Muscle of back (tissue), 13 donors: ENCODE measurements at places on chromosomes 5 and 9.
A peak's percentile ranks its signal among the peaks of the same experiment; 100 is the strongest.

DNA sequence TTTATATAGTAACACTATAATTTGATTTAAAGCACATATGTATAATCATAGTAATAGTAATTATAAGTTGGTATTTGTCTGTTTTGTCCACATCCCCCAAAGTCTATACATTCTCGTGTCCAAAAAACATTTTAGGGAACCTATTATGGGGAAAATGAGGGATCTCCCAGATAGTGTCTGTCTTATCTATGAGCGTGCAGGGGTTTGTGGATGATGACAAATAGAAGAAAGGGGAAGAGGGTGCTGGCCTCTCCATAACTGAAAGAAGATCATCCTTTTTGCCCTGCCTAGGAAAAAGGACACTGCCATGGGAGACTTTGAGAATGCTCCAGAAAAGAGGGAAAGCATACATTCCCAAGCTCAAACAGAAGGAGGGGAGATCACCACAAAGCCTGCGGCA lies 45.3 kb downstream of the C5orf22 start:
- DNase-seq: no peak

DNA sequence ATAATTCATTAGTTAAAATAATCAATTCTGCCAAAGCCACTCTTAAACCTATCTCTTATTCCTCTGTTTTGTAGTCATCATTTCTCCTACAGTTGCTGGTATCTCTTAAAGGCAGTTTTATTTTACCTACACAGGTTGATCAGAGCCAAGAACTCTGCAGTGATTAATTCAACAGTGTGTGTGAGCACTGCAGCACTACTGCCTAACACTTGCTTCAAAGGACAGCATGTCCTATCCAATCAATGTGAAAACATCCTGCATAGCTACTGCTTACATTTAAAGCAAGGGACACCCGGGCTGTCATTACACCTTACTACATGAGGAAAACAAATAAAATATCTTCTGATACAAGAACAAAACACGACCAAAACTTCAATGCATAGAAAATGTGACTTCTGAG lies 45.1 kb upstream of the HK3 start:
- no peak for DNase-seq

- no peak for DNase-seq
These were observed 406.6 kb downstream of the MAT2B start for GRCh38 chr5:163912046-163912445.

- DNase-seq: peak; percentile 67
These were observed 68.9 kb downstream of the DAP start for GRCh38 chr5:10691826-10692785.

DNA sequence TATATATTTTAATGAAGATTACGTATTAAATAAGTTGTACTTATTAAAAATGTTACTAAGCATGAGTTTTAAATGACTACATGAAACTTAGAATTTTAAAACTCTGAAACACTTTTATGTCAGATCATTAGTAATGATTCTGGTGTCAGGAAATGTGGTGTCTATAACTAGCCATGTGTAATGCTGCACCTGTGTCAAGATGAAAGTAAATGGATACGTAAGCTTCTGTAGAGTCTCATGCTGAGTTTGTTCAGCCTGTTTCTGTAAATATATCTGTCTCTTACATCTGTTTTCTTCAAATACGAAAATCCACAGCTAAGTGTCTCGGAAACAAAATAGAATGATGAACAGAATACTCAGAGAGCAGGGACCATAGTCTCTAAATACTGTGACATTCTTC lies 278.0 kb upstream of the SMC2 start:
- DNase-seq: no peak

GRCh38 chr9:130713286-130713960 lies 19.8 kb downstream of the EXOSC2 start:
- DNase-seq: peak; percentile 68

DNA sequence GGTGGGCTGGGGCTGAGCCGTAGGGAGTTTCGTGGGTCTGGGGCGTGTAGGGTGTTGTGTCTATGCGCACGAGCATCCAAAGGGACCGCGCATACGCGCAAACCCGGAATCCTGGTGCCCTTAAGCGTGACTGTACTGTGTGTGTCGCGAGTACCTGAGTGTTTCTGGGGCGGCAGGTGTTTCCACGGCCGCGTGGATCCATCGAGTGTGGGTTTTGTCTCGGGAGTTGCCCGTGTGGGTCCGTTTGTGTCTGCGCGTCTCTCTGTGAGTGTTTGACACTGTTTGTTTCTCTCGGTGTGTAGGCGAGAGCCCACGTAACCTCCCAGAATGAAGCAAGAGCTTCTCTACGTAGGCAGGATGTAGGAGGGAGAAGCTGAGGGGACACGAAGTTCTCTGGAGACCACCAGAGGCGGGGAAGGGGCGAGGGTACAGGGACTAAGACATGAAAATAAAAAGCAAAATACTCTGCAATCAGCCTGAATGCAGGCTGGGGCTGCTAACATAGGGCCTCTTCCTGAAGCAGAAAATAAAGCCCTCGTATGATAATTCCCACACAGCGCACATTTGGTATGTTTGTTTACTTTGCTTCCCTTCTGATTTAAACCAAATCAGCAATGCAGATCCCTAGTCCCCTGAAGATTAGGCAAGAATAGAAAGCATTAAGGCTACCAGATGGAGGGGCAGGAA lies 588 bp upstream of the BRINP1 start:
- DNase-seq: no peak

DNA sequence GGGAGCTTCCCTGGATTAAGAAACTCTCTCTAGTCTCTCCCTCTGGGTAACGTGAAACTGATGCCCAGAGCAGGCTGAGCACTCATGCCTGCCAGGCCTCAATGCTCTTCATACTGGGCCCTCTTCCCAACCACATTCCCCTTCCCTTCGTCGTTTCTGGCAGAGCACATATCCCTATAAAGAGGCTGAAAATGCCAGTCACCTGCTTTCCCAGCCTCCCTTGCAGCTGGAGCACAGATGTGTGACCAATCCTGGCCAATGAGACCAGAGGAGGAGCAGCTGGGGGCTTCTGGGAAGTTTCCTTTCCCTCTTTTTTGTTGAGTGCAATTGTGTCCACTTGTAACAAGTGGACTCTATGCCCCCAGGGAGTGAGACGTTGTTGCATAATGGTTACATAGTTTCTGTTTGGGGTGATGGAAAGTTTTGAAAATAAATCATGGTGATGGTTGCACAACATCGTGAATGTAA lies 30.2 kb upstream of the SMIM23 start:
- no peak for DNase-seq

GRCh38 chr5:32638309-32638708 lies 53.0 kb downstream of the SUB1 start:
- no peak for DNase-seq

DNA sequence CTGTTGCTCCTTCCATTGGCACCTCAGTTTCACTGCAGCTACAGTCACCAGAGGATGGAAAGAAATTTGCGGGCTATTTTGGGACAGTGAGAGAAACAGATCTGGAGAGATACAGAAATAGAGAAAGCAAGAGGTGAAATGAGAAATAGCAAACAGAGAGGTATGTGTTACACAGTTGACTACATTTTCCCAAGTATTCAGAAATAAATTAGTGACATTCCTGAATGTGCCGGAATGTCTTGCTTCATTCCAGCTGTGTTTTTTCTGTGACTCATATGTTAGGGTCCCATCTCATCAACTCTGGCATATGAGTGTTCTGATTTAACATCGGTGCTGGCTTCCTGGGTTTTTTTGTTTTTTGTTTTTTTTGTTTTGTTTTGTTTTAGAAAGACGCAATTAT lies 63.8 kb upstream of the ZNF462 start:
- peak; percentile 84 for DNase-seq

DNA sequence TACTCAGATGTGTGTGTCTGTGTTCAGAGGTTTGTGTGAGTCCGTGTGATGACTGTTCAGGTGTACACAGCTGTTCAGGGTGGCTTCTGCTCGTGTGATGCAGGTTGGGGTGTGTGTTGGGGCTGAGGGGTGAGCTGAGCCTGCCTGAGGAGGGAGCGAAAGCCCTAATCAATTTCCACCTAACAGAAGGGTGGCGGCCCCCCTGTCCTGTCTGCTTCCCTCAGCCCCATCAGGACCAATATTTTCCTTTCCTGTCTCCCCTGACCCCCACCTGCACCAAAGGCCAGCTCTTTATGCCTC lies 30.2 kb downstream of the LHX2 start:
- DNase-seq: no peak

- DNase-seq: no peak
These were observed 7.4 kb downstream of the MAP1B start for GRCh38 chr5:72114629-72115028.

GRCh38 chr9:28707616-28708015 lies 1134.3 kb upstream of the C9orf72 start:
- peak; percentile 16 for DNase-seq

DNA sequence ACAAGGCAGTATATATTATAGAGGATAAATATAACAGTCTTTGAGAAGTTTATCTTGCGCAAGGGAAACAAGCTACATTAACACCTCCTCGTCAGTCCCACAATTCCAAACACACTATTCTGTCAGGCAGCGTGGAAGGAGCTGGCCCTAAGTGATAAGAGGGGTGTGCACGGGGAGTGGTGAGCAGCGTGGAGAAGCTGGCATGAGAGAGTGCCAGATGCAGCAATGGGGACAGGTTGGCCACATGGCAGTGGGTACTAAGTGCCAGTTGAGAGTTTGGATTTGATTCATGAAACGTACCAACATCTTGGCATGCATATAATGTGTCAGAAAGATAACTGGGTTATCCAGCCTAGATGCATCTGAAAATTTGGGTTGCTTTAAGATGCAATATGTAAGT lies 460.2 kb downstream of the ICE1 start:
- DNase-seq: no peak

DNA sequence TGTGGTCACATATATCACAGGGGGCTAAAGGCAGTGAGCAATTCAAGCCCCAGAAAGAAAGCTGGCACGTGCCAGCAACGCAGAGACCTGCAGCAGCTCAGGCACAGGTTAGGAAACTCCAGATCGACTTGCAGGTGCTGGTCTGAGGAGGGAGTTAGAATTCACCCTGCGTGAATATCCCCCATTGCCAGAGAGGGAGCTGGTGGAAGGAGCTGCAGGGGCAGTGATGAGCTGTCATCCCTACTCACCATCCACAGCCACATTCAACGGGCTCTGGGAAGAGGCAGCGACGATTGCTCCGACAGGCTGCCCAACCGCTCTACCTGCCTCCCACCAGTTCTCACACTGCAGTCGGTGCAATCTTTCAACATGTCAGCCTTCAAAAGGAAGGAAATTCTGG lies 40.8 kb upstream of the CLK4 start:
- no peak for DNase-seq

DNA sequence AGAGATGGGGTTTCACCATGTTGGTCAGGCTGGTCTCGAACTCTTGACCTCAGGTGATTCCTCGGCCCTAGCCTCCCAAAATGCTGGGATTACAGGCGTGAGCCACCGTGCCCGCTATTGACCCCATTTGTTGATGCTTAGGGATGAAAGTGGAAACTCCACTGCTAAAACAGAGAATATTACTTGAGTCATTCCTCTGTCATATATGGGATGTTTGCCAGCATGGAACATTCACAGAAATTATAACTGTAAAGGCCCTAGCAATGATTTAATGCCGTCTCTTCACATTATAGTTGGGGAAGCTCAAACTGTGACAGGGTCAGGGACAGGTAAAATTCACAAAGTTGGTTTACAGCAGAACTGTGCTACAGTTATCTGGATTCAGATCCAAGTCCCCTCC lies 94.5 kb downstream of the TMC1 start:
- DNase-seq: no peak

- DNase-seq: peak; percentile 65
These were observed 159.7 kb upstream of the VLDLR start for GRCh38 chr9:2461892-2462291.

DNA sequence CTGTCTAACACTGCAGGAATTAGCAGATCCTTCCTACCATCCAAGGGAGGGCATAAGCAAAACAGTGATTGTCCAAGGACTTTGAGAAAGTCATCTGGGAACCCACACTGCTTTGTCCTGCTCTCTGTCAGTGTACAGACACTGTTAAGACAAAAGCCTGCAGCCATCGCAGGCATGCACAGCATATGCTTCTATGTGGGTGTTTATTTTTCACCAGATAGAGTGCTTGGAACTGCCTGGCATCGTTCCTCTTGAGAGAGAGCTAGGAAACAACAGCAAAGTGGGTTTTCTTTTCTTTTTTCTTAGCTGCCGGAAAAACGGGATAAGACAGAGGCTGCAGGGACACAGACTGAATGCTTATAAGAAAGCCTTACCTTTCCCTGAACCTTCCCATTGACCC lies 212.3 kb downstream of the ICE1 start:
- no peak for DNase-seq

DNA sequence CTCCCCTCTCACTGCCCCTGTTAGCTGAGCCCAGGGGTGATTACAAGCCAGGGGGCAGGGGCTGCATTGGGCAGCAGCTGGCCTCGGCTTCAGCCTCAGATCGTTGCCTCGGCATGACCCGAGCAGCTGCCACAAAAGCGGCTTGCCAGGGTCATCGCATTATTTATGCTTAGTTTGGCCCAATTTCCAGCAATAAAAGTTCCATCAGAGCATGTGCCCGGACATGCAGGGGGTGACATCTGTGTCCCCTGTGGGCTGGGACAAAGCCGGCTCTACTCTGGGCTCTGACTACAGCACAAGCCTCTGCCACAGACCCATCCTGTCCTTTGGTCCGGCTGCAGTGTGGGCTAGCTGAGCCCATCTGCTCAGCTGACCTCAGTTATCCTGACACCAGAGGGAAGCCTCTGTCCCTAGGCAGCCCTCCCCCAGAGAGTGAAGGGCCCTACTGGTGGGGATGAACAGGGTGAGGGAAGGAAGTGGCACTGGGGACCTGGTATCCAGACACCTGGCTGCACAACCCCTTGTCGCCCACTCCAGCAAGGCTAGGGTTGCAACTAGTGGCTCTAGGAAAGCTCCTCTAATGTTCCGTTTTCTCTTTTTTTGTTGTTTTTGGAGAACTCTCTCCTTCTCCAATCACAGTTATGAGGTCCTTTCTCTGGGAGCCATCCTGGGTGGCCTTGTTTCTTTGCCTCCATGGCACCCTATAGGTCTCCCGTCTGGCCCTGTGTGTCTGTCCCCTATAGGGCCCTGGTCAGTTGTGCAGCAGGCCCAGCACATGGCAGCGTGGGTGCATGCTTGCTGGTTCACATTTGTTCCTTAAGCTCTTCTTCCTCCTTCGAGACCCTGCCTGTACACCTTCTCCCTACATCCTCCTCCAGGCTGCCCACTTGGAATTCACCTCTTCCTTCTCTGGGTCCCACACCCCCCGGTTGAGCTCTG lies 13.3 kb upstream of the GADD45G start:
- DNase-seq: no peak

GRCh38 chr5:150633429-150633828 lies 7.0 kb upstream of the SYNPO start:
- DNase-seq: no peak

DNA sequence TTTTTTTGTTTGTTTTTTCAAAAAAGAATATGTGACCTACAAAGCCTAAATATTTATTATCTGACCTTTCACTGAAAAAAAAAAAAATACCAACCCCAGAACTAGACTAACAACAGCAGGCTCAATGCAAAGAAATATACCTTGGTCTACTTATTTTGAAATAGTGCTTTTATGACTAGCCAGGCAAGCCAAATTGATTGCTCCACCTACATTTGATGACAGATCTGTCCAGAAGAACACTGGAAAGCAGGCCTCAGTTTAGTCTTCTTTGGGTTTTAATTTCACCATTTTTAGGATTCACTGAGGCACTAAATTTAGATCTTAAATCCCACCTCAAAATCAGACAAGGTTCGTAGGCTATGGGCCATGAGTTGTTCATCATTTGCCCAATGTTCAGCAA lies 97.3 kb downstream of the PLPP1 start:
- no peak for DNase-seq

GRCh38 chr9:28365020-28365640 lies 791.8 kb upstream of the C9orf72 start:
- DNase-seq: no peak
